ENCODE measurements at places on chromosomes 4 and X.

DNA sequence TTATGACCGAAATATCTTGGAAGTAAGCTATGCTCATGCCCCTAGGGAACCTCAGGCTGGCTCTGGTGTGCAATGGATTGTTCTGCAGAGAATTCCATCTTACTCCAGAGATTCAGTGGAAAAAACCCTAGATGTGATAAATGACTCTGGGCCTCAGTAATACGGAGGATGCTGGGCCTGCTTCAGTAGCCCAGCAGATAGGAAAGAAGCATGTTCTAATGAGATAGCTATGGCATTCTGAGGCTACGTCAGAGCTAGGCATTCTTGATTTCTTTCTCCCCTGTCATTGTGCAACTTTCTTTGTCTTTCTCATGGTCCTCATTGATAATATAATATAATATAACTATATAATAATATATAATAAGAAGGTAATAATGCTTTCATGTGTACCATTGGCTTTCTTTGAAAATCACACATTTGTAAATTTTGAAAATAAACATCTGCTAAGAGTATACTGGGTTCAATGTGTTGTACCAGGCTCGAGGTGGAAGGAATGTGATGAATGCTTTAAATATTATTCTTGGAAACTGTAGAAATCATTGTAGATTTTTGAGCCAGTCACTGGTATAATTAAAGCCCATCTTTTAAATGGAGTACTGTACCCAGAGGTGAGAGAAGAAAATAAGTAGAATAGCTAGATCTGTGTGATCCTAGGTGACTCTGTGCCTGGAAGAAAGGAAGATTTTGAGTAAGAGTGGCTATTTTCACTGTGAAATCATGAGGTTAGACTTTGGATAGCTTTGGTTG is 152.0 kb downstream of the IL15 start:
- DNase-seq, result no peak

DNA sequence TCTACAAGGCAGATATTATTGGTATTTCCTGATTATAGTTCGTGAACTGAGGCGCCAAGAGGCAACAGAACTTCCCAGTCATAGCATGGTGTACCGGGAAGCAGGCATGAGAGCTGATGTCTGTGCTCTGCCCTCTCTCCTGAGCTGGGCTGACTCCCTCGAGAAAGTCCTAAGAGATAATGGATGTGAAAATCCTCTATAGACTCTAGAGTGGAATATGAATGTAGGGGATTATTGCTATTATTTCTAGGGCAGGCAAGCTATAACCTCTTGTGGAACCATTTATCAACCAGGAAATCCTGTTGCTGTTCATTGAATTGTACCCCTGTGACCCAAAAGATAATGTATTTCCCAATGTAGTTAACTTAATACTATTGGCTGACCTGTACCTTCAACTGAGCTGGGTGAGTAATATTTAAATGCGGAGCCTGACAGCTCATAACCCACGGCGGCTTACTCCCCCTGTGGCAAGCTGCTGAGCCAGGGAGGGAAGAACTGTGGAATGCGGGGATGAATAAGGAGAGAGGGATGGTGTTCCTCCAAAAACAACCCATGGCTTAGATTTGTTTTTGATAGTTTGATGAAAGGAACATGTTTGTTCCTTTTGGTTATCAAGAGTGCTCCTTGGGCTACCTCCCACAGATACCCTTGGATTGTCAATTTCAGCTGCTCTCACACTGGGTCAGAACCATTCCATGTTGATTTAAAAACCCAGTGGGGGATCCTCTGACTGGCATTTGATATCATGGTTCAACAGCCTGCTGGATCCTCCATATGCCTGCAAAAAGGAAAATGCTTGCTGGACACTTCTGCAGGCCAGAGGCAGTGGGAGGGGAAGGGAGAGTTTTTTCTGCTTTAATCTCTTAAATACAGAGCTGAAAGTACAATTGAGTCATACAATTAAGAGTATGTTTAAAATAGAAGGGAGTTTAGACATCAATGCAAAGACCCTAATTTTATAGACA is 339.0 kb upstream of the BOD1L1 start:
- no peak for DNase-seq

- DNase-seq, result no peak
These were observed 239.2 kb upstream of the GRID2 start for GRCh38 chr4:92064574-92064973.

DNA sequence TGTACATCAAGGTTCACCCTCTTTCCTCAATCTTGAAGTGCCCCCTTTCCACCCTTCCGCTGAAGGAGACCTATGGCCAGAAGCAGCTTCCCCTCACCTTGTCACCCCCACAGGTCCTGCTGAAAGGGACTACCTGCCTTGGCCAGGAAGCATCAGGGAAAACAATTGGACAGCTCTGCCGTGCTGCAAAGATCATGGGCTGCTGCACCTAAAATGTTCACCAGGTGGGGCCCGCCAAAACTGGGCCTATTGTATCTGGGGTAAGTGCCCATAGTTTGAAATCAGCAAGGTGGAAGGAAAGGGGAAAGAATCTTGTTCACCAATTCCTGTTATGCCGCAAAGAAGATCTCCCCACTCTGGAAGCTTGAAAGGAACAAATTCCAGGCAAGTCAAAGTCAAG is 18.4 kb downstream of the GRIA3 start:
- no peak for DNase-seq

DNA sequence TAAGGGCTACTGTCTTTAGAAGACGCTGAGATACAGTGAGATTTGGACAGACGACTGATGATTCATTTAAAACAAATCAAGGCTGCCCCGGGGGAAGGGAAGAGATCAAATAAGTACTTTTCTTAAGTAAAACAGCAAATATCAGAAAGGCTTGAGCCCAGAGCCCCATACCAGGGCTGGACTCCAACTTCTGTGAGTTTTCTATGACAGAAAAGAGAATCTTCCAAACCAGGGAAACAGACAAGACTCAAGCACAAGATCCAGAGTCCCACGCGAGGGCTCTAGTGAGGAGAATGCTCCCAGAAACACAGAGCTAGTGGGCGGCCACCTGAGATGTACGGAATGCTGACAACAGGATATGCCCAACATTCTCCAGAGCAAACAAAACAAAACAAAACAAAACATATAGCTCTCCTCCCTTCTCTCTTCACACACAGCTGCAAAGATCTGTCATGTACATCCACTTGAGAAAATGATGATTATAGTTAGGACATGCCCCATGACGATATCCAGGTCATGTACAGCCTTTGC is 13.1 kb downstream of the ACSL1 start:
- DNase-seq, result no peak

Data from stimulated activated CD8-positive, alpha-beta memory T cell treated with anti-CD3 and anti-CD28 coated beads, Interleukin-2, amount 100 ng/mL, for 1 hour (primary cell).